ENCODE measurements at places on chromosomes 6 and 20.

DNA sequence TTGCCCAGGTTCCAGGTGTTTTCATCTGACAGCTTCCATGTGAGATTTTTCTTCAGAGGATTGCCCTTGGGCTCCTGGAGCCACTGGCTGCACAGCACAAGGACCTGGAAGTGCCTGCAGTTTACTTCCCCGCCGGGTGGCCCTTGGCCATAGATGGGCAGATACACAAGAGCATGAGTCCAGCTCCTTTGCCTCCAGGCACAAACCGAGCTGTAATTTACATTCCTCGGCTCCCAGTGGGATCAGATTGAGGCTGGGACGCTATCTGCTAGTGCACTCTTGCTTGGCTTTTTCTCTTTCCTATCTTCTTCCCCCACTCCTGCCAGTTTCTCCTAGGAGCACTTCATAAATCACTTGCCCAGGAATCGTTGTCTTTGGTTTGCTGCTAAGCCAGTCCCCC lies 85.4 kb upstream of the RALY start:
- DNase-seq, result no peak

GRCh38 chr6:131424475-131424874 lies 148.6 kb upstream of the ARG1 start:
- no peak for DNase-seq

- DNase-seq, result no peak
Observed at GRCh38 chr6:108020472-108021116, 53.9 kb downstream of the OSTM1 start.

- peak; percentile 45 for DNase-seq
Observed at GRCh38 chr20:2524709-2525506, 11.5 kb upstream of the TMC2 start.

DNA sequence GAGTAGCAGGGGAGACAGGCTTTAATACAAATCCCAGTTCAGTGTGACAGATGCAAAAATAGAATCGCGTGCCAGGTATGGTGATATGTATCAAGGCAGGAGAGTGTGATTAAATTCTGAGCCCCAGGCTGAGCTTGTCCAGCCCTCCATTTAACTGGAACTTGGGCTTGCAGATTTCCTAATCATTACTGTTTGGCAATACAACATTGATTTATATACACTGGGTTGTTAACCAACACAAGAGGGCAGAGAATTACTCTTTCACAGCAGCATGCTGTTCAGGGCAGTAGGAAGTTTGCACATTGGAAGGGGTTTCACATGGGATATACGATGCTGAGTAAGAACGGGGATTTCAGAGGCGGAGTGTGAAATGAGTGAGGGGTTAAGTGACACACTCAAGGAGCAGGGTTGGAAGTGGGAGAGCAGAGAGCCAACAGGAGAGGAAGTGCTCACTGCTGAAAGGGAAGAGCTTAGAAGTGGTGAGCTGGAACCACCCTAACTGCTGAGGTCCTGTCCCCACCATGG lies 70.8 kb upstream of the ATXN1 start:
- DNase-seq, result no peak

DNA sequence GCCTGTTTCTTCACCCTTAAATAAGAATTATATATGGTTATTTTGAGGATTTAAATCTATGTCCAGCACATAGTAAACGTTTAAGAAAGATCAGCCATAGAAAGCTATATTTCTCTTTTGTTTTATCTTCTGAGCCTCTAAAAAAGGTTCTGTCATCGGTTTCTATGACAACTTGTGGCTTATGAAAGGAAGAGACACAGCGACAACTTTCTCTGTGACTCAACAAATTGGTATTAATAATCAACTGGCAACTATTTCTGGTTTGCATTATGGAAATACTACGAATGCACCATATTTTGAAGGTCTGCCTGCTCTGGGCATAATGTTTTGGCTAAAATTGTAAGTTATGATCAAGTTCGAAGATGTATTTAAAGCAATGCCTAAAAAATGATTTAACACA lies 751.0 kb downstream of the CD109 start:
- DNase-seq, result no peak

GRCh38 chr20:9809271-9809670 lies 29.6 kb downstream of the PAK5 start:
- DNase-seq, result no peak

- DNase-seq, result no peak
Observed at GRCh38 chr6:42498473-42499128, 46.9 kb upstream of the TRERF1 start.

GRCh38 chr6:119323931-119324330 lies 25.6 kb downstream of the MAN1A1 start:
- DNase-seq, result no peak

DNA sequence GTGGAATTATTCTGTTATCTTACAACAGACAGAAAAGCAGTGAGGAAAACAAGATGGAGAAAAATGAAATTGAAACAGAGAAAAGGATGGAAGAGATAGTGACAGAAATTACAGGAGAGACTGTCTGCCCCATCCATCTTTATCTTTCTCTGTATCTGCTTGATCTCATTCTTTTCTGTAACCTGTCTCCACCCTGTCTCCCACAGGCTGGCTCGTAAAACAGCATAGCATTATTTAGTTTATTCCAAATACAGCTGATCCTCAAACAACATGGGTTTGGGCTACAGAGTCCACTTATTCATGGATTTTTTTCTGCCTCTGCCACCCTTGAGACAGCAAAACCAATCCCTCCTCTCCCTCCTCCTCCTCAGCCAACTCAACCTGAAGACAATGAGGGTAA lies 482.3 kb upstream of the JARID2 start:
- no peak for DNase-seq

GRCh38 chr20:46827718-46828458 lies 66.8 kb upstream of the EYA2 start:
- DNase-seq, result no peak

DNA sequence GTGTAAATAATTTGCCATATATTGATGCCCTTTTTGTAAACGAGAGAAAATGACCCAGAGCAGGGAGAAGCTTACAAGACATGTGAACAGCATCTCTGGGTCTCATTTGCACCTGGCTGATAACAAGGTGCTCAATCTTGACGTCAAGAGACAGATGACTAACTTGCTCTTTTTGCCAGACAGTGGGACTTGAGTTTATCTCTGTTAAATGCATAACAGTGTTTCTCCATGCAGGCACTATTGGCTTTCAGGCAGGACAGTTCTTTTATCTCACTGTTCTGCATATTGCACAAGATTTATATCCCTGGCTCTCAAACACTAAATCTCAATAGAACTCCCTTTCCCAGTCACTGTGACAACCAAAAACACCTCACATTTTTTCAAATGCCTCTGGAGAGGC lies 56.4 kb downstream of the RFX6 start:
- no peak for DNase-seq

DNA sequence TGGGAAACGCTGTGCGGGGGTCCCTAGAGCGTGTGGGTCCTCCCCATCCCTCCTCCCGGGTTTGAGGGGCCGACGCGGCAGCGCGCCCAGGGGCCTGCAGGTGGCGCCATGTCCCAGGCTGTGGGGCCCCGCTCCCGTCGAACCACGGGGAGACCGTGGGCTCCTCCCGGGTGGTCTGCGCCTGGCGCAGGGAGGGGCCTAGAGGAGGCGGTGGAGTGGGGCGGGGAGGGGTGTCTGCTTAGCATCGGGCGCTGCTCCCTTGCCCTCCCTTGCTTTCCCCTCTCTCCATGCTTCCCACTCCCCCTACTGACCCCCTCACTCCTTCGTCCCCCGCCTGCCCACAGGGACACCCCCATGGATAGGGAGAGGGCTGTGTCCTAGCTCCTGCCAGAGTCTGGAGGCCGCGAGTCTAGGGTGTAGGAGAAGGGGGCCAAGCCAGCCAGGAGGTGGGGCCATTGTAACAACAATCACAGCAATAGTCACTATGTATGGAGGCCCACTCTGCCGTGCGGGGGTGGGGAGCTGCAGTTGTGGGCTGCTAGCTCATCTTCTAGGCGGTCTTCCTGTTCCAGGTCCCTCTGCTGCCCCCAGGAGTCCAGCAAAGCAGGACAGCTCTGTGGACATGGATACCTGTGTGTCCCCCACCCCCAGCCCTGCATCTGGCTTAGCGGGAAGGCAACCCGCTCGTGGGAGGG lies 51.7 kb downstream of the CHMP4B start:
- DNase-seq, result peak; percentile 52

DNA sequence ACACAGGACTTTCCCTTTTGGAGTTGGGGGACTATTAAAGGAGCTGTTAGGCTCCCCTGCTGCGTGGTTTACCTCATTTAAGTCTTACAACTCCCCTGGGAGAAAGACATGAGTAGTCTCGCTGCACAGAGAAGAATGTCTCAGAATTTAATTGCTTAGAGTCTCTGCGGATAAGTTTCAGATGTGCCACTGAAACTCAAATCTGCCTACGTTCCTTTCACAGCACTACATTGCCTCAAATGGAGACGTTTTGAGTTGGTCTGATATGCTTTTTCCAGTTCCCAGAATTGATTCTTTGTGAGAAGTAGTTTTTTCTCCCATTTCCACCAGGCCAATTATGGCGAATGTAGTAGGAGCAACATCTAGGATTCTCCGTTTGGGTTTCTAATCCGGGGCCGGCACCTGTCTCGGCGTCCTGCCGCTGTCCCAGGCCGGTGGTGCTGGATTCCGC lies 532 bp upstream of the SLC35F1 start:
- DNase-seq, result no peak

DNA sequence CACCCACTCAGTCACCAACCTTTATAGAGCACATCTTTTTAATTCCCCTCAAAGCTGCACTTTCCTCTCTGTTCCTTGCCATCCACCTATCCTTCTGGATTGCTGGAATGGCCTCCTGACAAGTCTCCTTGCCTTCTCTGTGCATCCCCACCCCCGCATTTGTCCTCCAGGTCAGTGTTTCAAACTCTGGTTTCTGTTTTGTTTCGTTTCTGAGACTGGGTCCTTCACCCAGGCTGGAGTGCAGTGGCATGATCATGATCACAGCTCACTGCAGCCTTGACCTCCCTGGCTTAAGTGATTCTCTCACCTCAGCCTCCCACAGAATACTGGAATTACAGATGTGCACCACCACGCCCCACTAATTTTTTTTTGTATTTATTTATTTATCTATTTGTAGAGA lies 96.2 kb downstream of the PLCB1 start:
- DNase-seq, result no peak

DNA sequence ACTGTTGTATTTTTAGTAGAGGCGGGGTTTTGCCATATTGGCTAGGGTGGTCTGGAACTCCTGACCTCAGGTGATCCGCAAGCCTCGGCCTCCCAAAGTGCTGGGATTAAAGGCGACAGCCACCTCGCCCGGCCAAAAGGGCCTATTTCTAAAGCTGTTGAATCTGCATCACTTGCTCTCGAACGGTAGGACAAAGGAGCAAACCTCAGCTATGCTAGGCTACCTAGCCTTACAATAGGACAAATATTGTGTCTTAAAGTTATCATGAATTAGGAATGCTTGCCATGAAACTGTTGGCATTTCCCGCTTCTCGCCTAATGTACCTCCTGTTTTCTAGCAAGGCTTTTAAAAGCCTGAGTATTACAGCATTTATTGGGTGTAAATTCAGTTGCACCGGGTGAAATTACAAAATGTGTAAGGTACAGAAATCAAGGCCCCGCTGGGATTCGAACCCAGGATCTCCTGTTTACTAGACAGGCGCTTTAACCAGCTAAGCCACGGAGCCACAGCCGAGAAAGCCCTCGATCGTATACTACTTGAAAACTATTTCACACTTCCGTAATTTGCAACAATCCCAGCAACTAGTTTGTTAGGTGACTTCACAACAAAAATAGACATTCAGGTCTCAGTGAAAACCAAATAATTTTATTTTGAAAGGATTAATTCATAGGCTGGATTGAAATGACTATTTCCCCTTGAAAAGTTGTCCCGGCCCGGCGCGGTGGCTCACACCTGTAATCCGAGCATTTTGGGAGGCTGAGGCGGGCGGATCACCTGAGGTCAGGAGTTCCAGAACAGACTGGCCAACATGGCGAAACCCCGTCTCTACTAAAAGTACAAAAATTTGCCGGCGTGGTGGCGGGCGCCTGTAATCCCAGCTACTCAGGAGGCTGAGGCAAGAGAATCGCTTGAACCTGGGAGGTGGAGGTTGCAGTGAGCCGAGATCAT lies 211.6 kb upstream of the ZNF184 start:
- peak; percentile 48 for DNase-seq

DNA sequence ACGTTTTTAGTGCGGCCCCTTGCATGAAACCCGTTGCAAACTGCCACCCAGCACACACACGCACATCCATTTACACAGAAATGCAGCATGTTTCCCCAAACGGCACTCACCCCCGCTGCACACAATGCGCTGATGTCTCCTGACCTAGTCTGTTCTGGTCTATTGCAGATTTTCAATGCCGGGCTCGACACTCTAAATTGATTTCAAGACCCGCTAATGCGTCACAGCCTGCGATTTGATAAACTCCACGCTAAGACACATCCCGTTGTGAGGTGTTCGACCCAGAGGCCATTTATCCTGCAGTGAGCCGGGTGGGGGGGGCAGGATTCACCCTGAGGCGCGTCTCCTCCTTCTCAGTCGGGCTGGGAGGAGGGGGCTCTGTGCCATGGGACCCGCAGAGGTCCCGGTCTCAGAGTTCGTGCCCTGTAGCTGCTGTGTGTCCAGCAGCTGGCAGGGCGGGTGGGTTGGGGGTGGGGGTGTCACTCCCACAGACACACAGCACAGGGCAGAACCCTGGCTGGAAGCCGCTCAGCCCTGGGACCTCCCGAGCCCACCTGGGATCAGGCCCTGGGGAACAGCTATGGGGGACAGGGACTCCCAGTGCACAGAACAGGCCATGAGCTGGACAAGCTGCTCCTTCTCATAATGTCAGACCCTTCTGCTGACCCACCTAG lies 367.9 kb downstream of the PREX1 start:
- no peak for DNase-seq

Data from stimulated activated CD4-positive, alpha-beta T cell treated with anti-CD3 and anti-CD28 coated beads, Interleukin-4, amount 100 ng/mL, for 1 hour (primary cell).